Uterus (tissue), 4 donors: ENCODE measurements at places on chromosomes 5 and 9. TPM values are rescaled to one million over a fixed set of nuclear protein-coding genes. Genes with fewer than 3 reads are reported as not detected.

SERF1A gene
- 10.8 TPM for total RNA-seq

UBE2B gene
- 46.1 TPM for total RNA-seq

- DNase-seq = no peak
Observed at GRCh38 chr5:134964359-134965270, 3.1 kb upstream of the CATSPER3 start.

GRCh38 chr5:67045816-67046740 is 150.5 kb downstream of the CD180 start:
- DNase-seq = no peak

GRCh38 chr9:85331626-85332025 is 410.1 kb downstream of the AGTPBP1 start:
- DNase-seq = no peak
